Activated CD8-positive, alpha-beta memory T cell treated with anti-CD3 and anti-CD28 coated beads for 48 hours (primary cell): ENCODE measurements at places on chromosomes 2 and 18.

DNA sequence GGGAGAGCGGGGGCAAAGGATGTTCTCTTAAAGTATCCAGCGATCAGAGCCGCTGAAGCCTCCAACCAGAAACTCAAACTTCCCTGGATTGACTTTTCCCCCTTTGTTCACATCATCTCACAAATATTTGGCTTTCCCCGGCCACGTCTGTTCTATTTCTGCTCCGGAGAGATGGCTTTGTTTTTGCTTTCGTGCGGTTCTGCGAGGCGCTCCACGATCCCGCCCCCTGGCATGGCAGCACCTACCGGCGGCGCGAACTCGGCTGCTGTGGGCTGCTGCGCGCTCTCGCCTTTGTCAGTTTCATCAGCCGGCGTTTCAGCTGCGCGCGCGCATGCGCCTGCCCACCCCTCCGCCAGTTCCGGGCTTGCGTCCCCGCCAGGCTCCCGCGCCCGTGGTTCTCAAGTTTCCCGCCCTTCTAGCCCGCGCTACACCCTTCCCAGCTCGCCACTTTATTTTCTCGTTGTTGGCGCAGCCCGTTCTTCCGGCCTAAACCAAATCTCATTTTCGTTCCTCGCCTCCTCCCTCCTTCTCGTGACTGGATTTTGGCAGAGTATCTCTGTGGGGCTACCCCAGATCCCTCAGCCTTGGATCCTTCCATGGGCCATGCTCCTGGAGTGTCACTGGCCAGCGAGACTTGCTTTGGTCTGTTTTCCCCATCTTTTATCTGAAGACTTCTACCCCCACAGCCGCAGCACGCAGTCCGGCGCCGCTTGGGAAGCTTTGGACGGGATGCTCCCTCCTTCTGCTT lies 98.0 kb downstream of the INSIG2 start:
- peak; percentile 82 for DNase-seq

- no peak for DNase-seq
These were observed 33.6 kb downstream of the TWIST2 start for GRCh38 chr2:238881353-238882081.

DNA sequence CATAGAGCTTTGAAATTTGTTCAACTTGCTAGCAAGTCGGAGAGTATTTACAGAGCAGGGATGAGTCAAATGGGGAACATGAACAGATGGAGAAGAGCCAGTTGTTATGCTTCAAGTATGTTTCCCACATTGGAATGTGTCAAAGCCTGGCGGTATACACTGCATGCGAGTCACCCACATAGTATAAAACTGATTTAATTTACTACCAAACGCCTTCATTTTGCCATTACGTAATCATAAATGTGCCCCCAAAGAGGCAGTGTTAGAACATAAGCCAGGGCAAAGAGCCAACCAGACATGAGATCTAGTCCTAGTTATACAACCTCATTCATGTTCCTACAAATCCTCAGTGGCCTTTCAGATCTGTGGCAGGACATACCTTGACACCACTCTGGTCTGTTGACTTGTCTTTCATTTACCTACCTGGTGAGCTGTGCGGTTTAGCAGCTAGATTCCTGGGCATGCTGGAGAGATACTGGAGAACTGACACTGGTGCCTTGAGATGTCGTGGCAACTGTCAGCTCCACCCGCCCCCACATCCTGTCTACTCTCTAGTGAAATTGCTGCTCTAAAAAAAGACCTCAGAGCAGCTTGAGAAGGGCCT lies 21.7 kb upstream of the NRP2 start:
- DNase-seq: no peak

DNA sequence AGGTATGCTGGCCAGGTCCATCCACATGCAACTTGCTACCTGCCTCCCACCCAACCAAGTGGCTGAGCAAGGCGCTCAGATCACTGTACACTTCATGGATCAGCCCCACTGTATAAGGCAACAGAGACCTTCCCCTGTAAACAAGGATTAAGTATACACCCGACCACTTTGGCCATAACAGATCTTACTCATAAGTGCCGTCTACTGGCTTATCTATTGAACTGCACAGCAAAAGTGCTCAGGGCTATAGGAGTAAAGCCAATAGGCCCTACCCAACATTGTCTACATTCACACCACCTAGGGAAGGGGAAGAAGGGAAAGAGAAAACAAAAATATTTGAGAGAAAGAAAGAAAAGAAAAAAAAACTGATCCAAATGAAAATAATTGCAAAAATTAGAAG lies 663.9 kb upstream of the LRRTM1 start:
- no peak for DNase-seq

DNA sequence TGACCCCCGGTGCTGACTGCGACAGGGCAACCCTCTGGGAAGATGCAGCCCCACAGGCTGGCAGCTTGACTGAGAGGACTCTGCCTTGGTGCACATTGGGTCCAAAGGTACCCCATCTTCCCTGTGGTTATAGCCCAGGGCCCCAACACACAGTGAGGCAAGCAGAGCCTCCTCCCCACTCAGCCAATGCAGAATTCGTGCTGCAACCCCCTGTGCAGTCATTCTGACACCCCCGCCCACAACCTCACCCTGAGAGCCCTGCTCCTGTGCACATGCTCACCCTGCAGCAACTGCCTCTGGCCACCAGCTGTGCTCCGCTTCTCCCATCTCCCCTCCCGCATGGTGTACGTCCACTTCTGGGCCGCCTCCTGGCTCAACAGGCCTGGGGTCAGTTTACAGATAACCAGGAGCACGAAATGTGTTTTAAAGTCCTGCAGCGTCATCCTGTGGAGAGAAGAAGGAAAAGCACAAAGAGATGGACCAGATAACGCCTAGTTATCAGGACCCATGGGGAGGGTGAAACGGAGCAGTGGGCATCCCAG lies 24.4 kb downstream of the CAPN14 start:
- DNase-seq: no peak
